ENCODE measurements at places on chromosomes 3 and 15.
A peak's percentile ranks its signal among the peaks of the same experiment; 100 is the strongest.

GRCh38 chr3:117486719-117487716 is 777.4 kb downstream of the TUSC7 start:
- DNase-seq, result no peak

DNA sequence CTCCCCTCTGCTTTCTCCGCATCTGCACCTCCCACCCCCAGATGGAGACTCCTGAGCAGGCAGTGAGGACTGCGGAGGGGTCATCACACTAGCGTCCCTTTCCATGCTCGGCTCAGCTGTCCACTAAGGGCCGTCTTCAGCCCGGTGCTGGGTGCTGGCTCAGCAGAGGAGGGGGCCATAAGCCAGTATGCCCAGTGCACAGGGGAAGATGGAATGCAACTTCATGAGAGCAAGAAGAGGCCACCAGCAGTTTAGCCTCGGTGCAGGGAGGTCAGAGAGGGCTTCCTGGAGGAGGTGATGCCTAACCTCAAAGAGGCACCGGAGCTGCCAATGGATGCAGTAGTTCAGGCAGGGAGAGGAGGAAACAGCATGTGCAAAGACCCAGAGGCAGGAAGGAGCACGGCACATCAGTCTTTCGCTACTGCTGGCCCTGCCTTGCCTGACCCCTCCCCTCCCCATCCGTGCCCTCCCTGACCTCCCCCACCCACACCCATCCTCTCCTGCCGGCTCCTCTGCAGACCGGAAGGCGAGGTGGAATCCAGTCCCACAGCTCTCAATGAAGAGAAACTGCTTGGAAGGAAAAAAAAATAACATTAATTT is 15.2 kb upstream of the PLXND1 start:
- no peak for DNase-seq

DNA sequence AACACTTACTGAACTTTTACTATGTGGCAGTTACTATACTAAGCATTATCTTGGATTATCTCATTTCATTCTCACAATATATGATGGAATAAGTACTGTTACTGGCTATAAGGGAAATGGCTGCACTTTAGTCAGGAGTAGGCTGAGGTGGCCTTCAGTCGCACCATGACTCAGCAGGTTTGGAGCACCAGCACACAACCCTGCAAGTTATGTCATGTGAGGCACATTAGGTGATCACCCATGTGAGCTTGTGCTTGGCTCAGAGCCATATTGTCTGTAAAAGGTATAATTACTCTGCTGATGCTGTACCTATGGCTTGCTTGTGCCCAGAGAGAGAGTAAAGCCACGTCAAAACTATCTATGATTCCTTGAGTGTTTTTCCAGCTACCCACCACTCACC is 54.1 kb upstream of the TIPARP start:
- DNase-seq, result no peak

- DNase-seq, result no peak
Measured at GRCh38 chr3:31529421-31529820, 3.3 kb upstream of the STT3B start.

GRCh38 chr15:70480196-70480856 is 283.0 kb downstream of the UACA start:
- DNase-seq, result no peak

GRCh38 chr3:152266221-152266995 is 2.3 kb upstream of the MBNL1 start:
- DNase-seq, result no peak

GRCh38 chr3:196142202-196142956 is 60.5 kb upstream of the TFRC start:
- no peak for DNase-seq

DNA sequence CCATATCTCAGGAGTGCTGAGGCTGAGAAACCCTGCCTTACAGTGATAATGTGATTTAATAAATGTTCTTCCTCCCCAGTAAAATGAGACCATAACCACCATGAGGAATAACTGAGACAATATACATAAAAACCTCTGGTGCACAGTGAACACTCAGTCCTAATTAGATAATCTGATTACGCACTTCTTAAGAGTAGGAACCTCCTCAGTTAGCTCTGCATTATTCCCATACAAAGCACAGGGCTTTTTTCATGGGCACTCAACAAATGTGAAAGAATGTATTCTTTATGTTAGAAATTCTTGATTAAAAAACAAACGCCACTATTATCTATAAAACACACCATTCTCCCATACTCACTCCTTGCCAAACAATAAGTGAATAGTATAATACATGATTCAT is 97.0 kb downstream of the TNIK start:
- no peak for DNase-seq

GRCh38 chr15:63157891-63158431 is 684 bp upstream of the RPS27L start:
- peak; percentile 21 for DNase-seq

DNA sequence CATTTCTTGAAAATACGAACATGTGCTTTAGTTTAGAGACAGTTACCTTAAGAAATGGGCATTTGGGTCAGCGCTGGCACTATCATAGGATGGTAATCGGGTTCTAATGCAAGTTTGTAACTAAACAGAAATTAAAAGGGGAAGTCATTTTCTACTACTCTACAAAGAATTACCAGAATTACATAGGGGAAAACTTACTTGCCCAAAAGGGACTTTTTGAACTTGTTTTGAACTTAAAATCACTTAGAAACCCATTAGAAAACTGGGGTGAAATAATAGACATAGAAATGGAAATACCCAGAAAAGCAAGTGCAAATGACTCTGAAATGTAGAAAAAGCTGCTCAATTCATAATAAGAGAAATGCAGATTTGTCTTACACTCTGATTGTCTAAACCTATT is 44.9 kb downstream of the SPATA16 start:
- DNase-seq, result no peak

- no peak for DNase-seq
Measured at GRCh38 chr15:50127255-50127777, 8.3 kb upstream of the ATP8B4 start.

DNA sequence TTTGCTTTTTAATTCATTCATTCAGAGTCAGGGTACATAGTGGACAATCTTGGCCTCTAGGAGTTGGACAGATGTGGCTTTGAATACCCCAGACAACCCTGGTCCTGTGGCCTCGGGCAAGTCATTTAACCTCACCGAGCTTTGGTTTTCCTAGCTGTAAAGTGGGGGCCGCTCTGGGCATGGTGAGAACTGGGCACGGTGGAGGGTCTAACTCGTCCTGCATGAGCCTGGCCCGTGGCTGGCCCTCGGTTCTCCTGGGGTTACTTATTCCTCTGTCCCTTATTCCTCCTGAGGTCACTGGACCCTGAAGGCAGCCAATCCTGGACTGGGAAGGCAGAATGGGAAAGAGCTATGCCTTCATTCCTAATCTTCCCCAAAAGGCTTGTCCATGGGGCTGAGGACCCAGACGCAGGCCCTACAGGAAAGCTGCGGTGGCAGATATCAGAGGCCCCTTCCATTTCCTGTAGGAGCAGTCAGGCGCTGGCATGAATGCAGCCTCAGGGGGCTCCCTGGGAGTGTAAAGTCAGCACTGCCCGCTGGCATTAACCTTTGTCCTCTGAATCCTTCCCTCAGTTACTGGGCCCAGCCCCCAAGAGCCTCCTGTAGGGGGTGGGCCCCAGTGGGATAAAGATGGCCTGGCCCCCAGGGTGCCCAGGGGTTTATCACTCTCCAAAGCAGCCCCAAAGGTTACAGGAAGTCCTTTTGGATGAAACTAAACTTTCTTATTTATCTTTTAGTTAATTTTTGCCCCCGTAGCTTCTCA is 17.9 kb upstream of the SEC13 start:
- DNase-seq, result no peak

GRCh38 chr3:70433091-70433490 is 120.7 kb upstream of the MDFIC2 start:
- no peak for DNase-seq

DNA sequence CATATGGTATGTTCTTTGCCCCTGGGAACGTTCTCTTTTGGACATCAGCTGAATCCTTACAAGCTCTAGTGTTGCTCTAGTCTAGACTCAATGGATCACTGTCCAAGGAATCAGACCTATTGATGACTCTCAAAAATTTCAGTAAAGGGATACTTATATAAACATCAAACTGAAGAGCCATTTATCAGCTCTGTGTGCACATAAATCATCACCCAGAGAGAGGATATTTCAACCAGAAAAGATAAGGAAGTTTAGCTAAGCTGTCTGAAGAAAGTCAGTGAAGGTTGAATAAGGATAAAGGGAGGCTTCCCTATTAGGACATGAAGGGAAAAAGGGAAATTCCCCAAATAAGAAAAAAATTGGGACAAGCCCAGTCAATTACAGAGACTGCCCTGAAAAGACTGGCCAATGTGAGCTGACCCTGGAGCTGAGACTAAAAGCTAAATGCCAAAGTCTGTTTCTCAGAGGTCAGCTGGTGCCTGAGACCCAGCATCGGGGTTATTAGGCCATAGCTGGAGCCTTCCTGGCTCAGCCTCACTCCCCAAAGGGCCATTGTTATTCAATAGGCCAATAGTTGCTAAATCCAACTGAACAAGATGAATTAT is 424.1 kb upstream of the THBS1 start:
- DNase-seq, result no peak

DNA sequence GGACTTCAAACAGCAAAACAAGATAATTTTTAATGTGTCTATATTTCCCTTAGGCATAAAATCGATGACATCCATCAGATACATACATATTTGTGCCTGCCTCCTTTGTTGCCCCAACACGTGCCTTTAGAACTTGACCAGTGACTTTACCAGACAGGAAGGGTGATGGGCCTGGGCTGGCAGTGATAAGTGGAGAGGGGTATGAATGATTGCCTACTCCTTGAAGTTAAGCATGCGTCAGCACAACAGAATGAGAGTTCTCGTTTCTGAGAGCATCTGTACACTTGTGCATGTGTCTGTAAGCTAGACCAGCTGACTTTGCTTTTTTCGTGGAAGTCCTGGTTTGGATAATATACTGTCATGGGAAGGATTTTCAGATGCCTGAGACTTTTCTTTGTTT is 54.9 kb upstream of the COL6A6 start:
- DNase-seq, result no peak

DNA sequence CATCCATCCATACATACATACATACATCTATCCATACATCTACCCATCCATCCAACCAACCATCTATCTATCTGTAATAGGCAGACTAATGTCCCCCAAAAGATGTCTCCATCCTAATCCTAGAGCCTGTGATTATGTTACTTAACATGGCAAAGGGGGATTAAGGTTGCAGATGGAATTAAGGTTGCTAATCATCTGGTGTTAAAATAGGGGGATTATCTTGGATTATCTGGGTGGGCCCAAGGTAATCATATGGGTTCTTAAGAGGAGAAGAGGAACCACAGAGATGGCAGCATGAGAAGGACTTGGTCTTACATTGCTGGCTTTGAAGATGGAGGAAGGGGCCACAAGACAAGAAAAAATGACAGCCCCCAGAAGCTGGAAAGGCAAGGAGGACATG is 14.7 kb upstream of the RPL29 start:
- no peak for DNase-seq

DNA sequence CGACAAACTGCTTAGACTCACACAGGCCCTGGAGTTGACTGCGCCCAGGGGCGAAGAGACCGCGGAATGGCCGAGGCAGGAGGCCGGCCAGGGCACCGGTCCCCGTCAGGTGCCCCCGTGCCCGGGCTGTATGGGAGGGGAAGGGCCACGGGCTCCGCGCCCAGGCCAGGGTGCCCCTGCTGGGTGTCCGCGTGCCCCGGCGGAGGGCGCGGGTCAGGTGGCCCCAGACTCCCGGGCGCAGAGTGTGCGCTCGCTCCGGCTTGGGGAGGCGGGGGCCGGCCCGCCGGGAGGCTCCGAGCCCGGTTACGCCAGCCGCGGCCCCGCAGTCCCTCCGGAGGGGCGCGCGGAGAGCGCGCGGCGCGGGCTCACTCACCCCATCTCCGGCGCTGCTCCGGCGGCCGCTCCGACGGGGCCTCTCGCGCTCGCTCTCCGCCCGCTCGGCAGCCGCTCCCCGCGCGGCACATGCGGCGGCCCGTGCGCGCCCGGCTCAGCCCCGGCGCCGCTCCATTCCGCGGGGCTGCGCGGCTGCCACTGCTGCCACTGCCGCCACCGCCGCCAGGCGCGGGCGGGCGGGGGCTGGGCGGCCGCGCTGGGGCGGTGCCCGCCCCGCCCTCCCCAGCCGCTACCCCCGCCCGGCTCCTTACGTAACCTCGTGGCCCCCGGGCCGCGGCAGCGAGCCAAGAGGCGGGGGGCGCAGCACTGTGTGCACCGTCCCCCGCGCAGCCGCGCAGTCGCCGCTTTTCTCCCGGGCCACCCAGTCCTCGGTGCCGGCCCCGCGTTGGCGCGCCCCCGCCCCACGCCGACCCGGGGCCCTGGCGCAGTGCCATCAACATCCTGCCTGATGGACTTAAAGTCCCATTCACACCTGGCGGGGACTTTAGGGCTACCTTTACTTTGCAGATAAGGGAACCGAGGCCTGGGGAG is at the start of gene HOMER2:
Gene HOMER2 (minus strand): TSS at position 563 of the 924 bp plus-strand sequence. CDS start 185 bp downstream, at position 378.
- DNase-seq, result no peak

GRCh38 chr3:96803870-96804269 is 10.5 kb upstream of the EPHA6 start:
- no peak for DNase-seq

- DNase-seq, result no peak
Measured at GRCh38 chr3:162354356-162354755, 857.7 kb downstream of the OTOL1 start.

DNA sequence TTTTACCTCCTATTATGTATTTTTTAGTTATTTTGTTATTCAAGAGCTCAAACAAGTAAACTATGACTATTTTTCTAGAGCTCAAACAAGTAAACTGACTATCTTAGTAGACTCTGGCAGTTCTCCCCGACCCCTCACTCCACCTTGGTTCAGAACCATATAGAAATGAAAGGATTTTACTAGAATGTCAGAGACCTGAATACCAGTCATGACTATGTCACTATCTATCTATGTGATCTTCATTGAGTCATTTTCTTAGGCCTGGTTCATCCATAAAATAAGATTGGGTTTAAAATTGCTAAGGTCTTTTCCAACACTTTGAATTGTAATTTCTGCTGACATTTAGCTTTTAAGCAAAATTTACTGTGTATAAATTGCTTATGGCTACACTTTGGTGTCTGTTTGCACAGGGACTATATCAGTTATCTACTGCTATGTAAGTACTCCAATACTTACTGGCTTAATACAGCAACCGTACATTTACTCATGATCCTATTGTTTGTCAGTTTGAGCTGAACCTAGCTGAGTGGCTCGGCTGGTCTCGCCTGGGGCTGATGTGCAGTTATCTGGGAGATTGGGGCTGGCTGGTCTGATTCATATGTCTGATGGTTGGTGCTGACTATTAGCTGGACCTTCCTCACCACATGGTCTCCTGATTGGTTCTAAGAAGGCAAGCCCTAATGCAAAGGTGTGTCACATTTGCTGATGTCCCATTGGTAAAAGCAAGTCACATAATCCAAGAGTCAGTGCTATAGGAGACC is 37.0 kb downstream of the RASA2 start:
- DNase-seq, result no peak

DNA sequence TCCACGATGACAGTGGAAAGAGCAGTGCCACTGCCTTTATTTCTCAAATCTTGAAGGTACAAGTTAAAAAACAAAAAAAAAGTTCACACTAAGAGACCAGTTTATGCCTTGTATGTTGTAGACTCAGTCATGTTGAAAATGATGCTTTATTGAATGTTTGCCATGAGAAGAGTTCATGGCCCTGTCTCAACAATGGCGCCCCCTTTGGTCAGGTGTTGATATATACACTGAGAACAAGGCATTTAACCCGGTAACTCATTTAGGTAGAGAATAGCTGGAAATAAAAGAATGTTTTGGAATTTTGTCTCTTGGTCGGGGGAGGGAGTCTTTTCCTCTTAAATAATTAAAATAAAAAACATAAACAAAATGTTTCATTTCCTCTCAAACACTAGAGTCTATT is 145.6 kb upstream of the SLC2A2 start:
- DNase-seq, result no peak
